ENCODE measurements at places on chromosomes 5 and 9. TPM values are rescaled to one million over a fixed set of nuclear protein-coding genes. Genes with fewer than 3 reads are reported as not detected.

GHR gene
- 0.55 TPM for total RNA-seq

NR5A1 gene
- total RNA-seq = not detected

BTNL8 gene
- total RNA-seq = 0.35 TPM

GRCh38 chr5:105817914-105818313 is 1852.8 kb downstream of the EFNA5 start:
- no peak for DNase-seq

- DNase-seq = no peak
Observed at GRCh38 chr9:73597039-73597438, 445.4 kb downstream of the ANXA1 start.

DNA sequence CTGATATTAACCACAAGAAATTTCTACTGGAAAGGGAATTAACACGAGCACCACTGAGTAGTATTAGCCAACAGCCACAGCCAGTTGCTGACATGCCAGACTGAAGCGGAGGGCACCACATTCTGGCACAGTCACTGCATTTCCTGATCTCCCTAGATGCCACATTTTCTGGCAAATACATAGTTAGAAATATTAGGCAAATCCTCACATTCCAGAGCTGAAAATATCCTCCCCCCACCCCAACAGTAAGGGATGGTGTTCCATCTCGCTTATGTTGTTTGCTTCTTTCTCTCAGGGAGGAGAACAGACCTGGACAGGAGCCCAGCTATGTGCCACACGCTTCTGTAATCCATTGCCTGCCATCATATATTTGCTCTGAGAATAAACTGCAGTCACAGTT is 32.8 kb upstream of the MCTP1 start:
- no peak for DNase-seq
